ENCODE measurements at places on chromosomes 6 and 20.
A peak's percentile ranks its signal among the peaks of the same experiment; 100 is the strongest.

DNA sequence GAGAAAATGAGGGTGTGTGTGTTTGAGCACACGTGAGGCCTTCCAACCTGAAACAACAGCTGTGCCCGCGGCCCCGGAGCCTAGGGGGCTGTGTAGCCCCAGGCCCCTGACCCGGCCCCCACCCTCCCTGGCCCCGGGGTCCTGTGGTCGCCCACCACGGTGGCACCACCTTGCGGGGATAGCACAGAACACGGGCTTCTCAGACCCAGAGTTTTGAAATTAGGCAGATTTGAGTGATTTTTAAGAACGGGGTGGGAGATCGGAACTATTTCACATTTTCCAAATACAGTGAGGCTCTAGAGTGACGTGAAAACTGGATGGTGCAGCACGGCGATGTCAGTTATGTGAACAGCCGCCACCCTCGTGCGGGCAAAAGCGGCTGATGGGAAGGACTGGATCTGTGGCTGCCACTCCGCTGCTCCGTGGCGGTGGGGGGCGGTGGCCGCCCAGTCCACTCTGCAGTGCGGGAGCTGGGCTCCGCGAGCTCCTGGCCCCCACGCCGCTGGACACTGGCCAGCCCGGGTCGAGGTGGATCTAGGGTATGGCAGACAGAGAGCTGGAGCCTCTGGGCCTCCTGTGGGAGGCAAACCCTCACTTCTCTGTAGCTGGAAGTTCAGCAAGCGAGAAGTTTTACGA lies 17.3 kb upstream of the BHLHE23 start:
- no peak for DNase-seq

DNA sequence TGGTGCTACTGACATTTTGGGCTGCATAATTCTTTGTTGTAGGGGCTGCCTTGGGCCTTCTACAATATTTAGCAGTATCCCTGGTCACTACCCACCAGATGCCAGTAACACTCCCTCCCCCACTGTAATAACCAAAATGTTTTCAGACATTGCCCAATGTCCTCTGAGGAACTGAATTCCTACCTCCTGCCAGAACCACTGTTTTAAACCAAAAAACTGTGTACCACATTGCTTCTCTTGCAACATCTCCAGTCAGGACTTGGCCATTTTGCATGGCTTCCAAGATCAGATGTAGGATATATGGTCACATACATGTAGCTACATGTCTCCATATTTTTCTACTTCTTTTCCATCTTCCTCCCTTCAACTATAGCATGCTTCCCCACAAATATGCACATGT lies 97.4 kb upstream of the IFNGR1 start:
- DNase-seq, result no peak

DNA sequence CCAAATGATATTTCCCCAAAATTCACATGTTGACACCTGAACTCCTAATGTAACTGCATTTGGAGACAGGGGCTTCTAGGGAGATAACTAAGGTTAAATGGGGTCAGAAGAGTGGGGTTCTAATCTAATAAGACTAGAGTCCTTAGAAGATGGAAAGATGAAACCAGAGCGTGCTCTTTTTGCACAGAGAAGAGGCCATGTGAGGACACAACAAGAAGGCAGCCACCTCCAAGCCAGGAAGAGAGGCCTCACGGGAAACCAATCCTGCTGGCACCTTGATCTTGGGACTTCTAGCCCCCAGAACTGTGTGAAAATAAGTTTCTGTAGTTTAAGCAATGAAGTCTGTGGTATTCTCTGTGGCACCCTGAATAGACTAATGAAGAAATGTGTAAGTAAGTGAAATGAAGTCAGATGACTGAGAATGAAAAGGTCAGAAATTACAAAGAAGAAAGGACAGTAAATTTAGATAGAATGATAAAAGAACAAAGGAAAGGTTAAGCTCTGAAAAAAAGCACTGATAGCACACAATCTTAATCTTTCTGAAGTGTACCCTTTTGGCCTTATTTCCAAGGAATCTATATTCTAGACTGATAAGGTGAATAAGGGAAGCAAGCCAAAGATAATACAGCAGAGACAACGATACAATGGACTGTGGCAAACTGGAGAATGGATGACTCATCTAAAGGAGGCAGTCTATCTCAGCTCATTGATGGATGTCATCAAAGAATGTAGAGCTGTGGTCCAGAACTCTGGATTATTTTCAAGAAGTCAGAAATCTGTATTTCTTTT lies 110.4 kb downstream of the MYB start:
- DNase-seq, result no peak

DNA sequence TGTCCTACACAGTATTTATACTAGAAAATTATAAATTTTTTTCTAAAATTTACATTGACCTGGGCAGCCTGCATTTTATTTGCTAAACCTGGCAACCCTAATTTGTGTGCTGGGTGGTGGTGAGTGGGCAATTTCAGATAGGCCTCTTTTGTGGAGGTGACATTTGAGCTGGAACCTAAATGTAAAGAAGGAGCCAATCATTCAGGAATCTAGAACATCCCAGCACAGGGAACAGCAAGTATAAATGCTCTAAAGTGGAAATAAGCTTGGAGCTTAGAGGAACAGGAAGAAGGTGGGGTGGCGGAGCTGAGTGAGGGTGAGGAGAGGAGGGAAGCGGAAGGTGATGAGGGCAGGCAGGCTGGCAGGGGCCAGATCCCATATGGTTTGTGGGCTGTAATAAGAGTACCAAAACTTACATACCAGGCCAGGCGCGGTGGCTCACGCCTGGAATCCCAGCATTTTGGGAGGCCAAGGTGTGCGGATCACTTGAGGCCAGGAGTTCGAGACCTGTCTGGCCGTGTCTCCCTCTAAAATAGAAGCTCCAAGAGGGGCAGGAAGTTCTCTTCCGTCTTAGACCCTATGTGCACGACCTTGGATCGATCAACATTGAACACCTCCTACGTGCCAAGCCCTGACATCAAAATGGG lies 549 bp upstream of the CSE1L start:
- no peak for DNase-seq

DNA sequence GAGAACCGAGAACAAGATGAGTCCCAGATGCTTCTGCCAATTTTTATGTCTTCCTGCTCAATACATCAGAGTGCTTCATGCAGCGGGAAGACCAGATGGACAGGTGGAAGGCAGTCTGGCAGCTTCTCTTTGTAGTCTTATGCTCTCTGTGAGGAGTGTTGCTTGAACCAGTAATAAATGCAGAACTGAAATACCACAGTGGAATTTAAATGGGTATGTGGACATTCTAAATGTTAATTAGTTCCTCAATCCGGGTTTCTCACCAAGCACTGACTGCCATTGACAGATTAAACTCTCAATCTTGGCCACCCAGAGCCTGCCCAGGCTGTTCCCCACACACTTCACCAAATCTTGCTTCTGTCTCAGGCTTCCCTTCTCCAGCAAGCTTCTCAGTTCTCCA lies 695.5 kb upstream of the CHD6 start:
- DNase-seq, result no peak

DNA sequence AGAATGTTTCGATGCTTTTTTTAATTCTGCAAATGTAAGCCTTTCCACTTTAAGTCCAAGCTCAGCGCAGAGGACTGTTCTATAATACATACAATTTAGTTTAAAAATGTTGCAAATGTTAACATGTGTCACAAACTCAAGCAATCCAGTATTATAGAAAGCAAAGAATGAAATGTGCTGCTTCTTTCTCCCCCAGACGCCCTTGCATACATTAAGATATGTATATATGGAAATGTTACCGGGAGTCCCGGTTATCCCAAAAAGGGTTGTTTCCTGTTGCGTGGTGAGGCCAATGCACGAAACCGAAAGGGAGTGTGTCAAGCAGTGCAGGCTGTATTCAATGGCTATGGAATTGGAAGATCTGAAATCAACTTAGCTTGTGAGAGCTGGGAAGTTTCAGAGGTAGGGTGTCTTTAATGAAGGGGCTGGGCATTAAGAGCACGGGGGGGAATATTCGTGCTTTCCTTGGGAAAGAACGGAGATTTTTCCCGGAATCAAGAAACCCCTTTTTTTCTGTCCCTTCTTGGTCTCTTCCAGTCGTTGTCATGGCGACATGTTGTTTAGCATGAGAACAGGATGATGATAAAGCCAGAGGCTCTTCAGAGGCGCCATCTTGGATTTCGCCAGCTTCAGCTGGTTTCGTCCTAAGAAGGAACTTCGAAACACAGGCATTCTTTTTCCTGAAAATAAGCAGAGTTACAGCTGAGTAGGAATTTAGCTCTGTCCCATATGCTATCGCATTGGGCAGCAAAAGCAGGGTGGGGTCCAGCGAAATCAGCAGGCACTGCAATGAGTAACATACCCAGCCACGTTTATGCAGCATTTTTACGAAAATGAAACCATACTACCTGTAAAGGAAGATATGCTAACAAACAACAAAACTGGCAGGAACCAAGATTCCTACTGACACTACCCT lies 10.1 kb upstream of the NQO2 start:
- peak; percentile 64 for DNase-seq

- no peak for DNase-seq
Measured at GRCh38 chr6:86949771-86950170, 12.4 kb downstream of the HTR1E start.

- no peak for DNase-seq
Measured at GRCh38 chr6:34559651-34560365, 3.7 kb upstream of the SPDEF start.

- no peak for DNase-seq
Measured at GRCh38 chr6:16343593-16343992, 105.2 kb downstream of the GMPR start.

DNA sequence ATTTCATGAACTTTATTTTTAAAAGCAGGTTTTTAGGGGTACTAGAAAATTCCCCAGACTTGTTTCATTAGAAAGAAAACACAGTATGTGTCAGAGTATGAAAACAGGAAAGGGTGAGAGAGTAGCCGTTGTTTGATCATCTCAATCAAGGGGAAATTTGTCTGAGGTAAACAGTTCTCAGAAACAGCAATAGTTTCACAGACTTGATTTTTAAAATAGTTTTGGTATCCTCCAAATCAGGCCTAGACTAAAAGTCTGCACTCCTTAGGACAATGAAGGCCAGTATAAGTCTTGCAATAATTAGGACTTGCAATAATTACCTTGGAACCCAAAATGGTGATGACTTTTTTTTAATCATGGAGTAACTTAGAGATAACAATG lies 176.6 kb upstream of the TAB2 start:
- DNase-seq, result no peak

- no peak for DNase-seq
Measured at GRCh38 chr6:170192905-170193304, 98.0 kb downstream of the DLL1 start.

GRCh38 chr6:157203312-157203744 lies 120.0 kb downstream of the TMEM242 start:
- DNase-seq, result no peak

DNA sequence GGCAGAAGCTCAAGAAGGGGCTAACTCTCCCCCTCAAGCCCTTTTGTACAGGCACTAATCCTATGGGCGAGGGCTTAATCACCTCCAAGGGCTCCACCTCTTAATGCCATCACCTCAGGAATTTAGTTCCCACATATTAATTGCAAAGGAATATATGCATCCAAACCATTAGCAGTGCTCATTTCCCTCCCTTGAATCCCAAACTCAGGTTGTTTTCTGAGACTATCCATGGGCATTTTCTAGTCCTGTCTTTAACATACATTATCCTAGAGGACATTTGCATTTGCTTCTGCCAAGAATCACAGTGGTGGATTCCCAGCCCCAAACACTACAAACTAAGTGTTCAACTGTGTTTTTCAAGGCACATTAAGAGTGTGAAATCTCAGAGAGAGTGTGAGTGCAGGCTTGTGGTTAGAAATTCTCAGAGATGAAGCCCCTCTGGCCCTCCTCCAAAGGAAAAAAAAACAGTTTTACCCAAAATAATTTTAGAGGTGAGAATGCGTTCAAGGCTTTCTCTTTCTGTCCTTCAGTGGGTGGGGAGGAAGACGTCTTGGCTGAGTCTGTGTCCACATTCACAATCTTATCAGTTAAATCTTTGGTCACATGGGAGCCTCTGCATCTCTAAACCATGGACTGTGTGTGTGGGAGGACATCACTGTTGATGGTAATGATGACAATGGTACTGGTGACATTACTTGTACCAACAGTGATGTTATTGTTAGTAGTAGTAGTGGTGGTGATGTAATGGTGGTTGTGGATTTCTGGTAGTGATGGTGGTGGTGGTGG lies 59.3 kb downstream of the SYNDIG1 start:
- DNase-seq, result no peak

- no peak for DNase-seq
Measured at GRCh38 chr6:34514112-34514511, 42.0 kb downstream of the SPDEF start.

DNA sequence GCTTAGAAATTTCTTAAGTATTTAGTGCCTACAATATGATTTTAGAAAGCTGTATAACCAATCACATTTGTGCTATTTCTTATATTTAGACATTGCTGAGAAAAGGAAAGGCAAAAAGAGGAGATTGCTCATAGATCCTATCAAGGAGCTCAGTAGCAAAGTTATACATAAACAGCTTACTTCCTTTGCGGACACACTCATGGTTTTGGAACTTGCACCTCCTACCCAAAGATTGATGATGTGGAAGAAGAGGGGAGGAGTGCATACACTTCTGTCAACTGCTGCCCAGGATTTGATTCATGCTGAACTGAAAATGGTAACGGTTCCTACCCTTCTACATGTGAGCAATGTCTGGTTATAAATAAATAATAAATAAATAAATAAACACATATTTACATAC lies 16.7 kb downstream of the RAD21L1 start:
- no peak for DNase-seq

DNA sequence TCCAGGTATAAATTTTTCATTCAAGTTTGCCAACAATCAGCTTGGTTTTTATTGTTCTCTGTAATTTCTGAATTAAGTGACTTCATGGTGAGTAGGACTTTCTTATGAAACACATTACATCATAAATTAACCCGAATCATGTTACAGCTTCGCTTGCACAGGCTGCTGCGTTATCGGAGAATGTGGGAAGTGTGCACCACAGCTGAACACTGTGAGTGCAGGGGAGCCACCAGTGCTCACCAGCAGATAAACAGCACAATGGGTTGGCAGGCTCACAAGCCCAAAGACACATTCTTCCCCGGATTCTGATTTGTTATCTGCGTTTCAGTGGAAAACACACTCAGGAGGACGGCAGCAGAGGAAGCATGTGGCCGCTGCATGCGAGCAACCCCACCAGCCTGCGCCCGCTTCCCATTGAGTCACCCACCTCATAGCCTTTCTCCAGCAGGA lies 121.1 kb downstream of the GMDS start:
- no peak for DNase-seq

DNA sequence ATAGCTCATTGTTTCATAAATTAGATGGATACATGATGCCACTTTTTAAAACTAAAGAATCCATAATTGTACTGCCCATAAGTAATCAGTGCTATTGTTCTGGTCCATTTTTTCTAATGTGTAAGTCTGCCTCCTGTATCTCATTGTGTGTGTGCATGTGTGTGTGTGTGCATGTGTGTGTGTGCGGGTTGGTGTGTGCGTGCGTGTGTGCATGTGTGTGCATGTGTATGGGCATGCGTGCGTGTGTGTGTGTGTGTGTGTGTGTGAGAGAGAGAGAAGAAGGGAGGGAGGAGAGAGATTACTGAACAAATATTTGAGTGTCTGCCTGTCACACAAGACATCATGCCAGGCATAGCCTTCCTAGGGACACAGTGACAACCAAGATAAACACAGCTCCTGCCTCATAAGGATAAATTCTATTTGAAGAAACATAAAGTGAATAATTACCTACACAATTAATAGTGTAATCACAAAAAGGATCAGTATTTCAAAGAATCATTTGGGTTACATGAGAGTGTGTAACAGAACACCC lies 33.2 kb upstream of the RPS6KA2 start:
- DNase-seq, result no peak

GRCh38 chr6:42017021-42017643 lies 33.2 kb upstream of the TAF8 start:
- no peak for DNase-seq

GRCh38 chr6:105336986-105337385 lies 65.9 kb downstream of the PREP start:
- DNase-seq, result no peak
